ENCODE measurements at places on chromosomes 12 and 14. TPM values are rescaled to one million over a fixed set of nuclear protein-coding genes. Genes with fewer than 3 reads are reported as not detected.

Gene TMEM121
- 0.29 TPM for polyA plus RNA-seq

Gene TXNDC16
- 1.3 TPM for polyA plus RNA-seq

Gene SLC17A8
- not detected for polyA plus RNA-seq

Gene CLEC2B
- 8.3 TPM for polyA plus RNA-seq

Gene SLC5A8
- polyA plus RNA-seq = 0.02 TPM

Gene CEBPE
- polyA plus RNA-seq = 0.02 TPM

Gene APOLD1
- polyA plus RNA-seq = 0.77 TPM
